ENCODE measurements at places on chromosomes 3 and 15.

DNA sequence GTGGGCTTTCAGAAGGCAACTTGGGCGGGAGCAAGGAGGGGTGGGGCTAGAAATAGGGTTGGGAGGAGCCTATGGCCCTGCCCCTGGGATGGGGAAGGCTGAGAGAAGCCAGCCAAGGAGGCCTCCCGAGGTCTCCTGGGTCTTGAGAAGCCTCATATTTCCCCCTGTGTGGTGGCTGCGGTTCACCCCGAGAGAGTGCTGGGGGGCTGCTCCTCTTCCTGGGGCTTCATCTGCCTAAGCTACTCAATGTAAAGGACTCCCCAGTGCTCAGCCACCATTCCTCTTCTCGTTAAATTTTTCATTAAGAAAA is 174.3 kb downstream of the SMAD6 start:
- no peak overlapping the region for H3K27ac ChIP-seq
- no peaks in the 10 kb centered on the region for H3K27me3 ChIP-seq
- H3K4me3 ChIP-seq = no peak overlapping the region
- H3K36me3 ChIP-seq = no peaks in the 10 kb centered on the region
- no peak for DNase-seq

- no peak overlapping the region for H3K4me3 ChIP-seq
- H3K4me1 ChIP-seq = no peaks in the 10 kb centered on the region
- DNase-seq = peak; percentile 34
- no peak overlapping the region for H3K27ac ChIP-seq
- H3K36me3 ChIP-seq = no peaks in the 10 kb centered on the region
Measured at GRCh38 chr3:170420307-170420821, 1.7 kb downstream of the CLDN11 start.

DNA sequence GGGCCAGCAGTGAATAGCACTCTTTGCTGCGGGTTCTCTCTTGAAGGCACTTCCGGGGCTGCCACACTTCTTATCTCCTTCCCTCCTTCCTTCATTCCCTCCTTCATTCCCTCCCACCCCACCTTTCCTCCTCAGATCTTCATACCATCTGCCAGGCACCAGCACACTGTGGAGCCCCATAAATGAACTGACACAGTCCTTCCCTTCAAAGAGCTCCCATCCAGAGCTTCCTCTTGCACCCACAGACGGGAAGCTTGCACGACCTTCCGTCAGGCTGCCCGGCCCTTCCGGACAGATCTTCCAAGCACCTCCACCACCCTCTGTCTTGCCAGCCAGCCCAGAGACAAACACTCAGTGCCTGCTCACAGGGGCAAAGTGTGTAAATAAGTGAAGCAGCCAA is 65.4 kb upstream of the HERC1 start:
- no peak overlapping the region for H3K27ac ChIP-seq
- H3K36me3 ChIP-seq = no peaks in the 10 kb centered on the region

DNA sequence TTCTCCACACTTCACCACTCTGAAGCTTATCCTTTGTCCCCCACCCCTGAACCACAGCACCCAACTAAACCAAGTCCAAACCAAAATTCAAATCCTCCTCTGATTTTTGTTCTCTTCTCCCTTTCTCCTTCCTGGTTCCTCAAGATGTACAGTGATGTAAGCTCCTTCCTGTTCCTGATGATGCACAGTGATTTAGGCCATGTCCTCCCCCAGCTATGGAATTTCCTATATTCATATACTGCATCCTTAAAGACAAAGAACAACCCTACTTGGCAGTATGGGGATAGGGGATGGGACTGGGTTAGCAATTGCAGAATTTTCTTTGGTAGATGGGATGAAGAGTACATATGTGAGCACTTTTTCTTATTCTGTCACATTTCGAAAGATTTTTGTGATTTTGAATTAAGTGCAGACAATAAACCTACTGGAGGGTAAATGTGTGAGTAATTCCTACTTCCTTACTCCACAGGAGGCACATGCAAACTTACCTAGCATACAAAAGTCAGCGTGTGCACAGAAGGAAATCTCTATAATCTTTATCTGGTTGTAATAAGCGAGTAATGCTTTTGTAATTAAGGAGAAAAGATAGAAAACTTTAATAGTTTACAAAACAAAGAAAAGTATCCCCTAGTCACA is 125.0 kb downstream of the ANO10 start:
- peak; percentile 52 for DNase-seq
- H3K4me3 ChIP-seq = no peak overlapping the region
- no peaks in the 10 kb centered on the region for H3K27me3 ChIP-seq
- peaks cover 8% of the 10 kb centered on the region for H3K4me1 ChIP-seq

DNA sequence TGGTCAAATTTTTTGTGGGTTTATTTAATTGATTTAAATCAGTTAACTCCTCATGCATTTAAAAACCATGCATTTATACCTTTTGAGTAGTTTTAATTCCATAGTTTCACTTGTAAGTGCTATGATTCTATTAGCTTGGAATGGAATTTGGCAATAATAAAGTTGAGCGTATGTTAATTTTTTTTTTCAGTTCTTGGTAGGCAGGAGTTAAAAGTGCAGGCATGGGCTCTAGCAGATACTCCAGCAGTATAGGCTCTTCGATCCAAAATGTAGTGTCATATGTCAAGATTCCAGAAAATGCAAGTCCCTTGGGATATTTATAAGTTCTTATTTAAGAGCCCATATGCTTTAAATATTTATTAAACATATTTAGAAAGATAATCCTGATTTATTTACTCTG is 70.3 kb downstream of the LYSMD4 start:
- H3K4me1 ChIP-seq = no peaks in the 10 kb centered on the region
- H3K27ac ChIP-seq = no peak overlapping the region
- no peaks in the 10 kb centered on the region for H3K27me3 ChIP-seq

DNA sequence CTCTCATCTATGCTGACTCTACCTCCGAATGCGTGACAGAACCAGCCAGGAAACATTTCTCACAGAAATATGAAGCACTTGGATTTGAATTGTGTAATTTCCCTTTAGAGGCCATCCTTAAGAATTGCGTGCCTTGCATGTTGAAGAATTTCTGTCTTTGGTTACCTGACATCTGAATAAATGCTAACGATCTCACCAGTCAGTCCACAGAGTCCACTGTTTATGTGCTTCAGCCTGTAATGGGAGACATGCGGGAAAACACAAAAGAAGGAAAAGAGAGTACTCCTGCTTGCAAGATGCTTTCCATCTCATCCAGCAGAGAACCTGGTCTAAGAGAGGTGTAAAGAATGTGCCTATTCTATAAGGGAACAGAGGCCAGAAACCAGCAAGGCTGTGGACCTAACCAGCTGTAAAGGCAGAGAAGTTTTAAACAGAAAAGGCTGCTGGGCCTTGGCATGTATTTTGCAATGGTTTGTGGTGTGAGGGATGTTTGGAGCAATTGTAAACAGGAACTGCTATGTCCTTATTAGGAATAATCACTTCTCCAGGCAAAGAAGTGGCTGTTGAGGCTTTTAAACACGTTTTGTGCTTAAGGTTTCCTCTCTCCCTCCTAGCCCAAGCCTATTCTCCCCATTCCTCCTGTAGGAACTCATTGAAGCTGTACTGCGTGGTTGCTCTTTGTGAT is 36.4 kb upstream of the BOC start:
- no peak overlapping the region for H3K4me3 ChIP-seq
- no peak for DNase-seq
- no peaks in the 10 kb centered on the region for H3K4me1 ChIP-seq

GRCh38 chr3:155771126-155771525 is 26.3 kb upstream of the PLCH1 start:
- no peak overlapping the region for H3K4me3 ChIP-seq
- no peaks in the 10 kb centered on the region for H3K4me1 ChIP-seq
- no peaks in the 10 kb centered on the region for H3K36me3 ChIP-seq
- H3K27ac ChIP-seq = no peak overlapping the region
- no peak for DNase-seq

GRCh38 chr3:41267975-41268640 is 68.8 kb downstream of the CTNNB1 start:
- H3K27ac ChIP-seq = no peak overlapping the region
- H3K4me3 ChIP-seq = no peak overlapping the region
- H3K36me3 ChIP-seq = no peaks in the 10 kb centered on the region
- DNase-seq = no peak
- no peaks in the 10 kb centered on the region for H3K4me1 ChIP-seq

- no peak for DNase-seq
- peaks cover 7% of the 10 kb centered on the region for H3K4me1 ChIP-seq
- no peaks in the 10 kb centered on the region for H3K27me3 ChIP-seq
- H3K36me3 ChIP-seq = peaks cover 5% of the 10 kb centered on the region
Measured at GRCh38 chr3:48926425-48927392, 8.1 kb downstream of the ARIH2 start.

- no peak for DNase-seq
- no peak overlapping the region for H3K27ac ChIP-seq
- no peaks in the 10 kb centered on the region for H3K36me3 ChIP-seq
- H3K4me1 ChIP-seq = peaks cover 20% of the 10 kb centered on the region
Measured at GRCh38 chr3:116267116-116267515, 178.2 kb downstream of the LSAMP start.

- no peak overlapping the region for H3K27ac ChIP-seq
- no peak overlapping the region for H3K4me3 ChIP-seq
- H3K4me1 ChIP-seq = no peaks in the 10 kb centered on the region
Measured at GRCh38 chr3:5523125-5523524, 335.6 kb downstream of the EDEM1 start.

DNA sequence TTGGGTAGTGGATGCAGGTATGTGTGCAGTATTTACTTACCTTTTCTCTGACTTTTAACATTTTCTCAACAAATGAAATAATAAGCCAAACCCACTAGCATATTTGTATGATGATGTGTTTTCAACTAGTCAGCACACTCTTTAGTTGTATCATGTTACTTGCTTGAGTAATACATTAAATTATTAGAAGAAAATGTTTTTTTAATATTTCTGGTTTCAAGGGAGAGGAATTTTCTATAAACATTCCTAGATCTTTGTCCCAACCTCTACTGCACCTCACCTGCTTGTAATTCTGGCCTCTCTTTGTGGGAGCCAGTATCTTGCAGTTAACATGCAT is 161.8 kb upstream of the CBLB start:
- DNase-seq = no peak
- H3K4me1 ChIP-seq = no peaks in the 10 kb centered on the region
- H3K36me3 ChIP-seq = no peaks in the 10 kb centered on the region

DNA sequence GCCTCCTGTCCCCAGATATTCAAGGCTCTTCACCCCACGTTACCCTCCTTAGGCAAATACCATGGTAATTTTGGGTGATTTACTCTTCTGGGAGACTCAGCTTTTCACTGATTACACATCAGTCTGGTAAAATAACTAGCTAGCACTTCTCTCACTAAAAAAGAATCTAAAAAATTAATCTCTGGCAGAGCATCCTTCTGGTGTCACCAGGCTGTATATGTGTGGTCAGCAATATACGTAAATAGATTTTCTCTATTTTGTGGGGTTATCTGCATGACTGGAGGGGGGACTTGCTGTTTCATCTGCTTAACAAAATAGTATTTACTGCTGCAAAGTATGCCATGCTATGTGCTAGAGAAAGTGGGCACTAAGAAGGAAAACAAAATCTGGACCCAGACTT is 45.1 kb downstream of the LRRC28 start:
- DNase-seq = no peak
- no peak overlapping the region for H3K27ac ChIP-seq
- no peaks in the 10 kb centered on the region for H3K36me3 ChIP-seq
- no peaks in the 10 kb centered on the region for H3K27me3 ChIP-seq
- no peaks in the 10 kb centered on the region for H3K4me1 ChIP-seq
- no peak overlapping the region for H3K4me3 ChIP-seq

DNA sequence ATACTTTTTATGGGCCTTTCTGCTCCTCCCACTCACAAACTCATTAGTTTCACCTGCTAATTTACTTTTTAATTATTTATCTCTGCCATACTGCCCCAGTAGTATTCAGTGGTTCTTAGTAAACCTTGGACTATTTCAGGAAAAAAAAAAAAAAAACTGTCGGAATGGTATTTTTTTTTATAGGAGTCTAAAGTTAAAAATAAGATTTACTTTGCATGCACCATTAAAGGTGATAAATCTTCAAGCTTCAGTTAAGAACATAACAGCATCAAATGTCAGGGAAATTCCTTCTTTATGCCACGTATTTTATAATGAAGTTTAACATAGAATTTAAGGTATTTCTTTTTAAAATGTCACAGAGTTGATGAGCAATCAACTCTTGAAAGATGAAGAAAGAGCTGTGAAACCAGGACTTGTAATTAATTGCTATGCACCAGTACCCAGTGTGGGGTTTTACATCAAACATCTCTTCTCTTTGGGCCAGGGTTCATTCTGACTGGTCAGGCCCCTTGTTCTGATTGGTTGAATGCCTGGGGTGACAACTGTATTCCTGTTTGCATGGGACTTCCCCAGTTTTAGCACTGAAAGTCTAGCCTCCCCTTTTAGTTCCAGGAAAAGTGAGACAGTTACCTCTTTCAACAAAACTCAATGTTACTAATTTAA is 40.3 kb upstream of the PTPRG start:
- no peaks in the 10 kb centered on the region for H3K36me3 ChIP-seq
- H3K4me1 ChIP-seq = no peaks in the 10 kb centered on the region
- DNase-seq = no peak
- no peak overlapping the region for H3K27ac ChIP-seq
- no peaks in the 10 kb centered on the region for H3K27me3 ChIP-seq

DNA sequence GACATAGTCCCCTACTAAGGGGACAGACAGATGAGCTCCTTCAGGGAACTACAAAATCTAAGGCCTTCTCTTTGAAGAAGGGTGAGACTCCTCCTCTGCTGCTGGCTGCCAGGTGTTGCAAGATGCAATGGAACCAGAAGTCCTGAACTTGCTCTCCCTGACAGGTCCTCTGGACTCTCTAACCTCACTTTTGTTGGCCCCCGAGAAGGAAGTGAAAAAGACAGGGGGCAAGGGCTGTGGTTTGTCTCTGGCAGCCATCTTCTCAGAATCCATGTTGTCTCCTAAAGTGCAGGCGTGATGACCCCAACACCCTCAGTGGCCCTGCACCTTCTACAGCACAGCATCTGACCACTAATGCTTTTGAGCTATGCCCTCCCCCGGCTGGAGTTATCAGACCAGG is 292.5 kb downstream of the CHST2 start:
- no peaks in the 10 kb centered on the region for H3K27me3 ChIP-seq
- no peaks in the 10 kb centered on the region for H3K4me1 ChIP-seq
- H3K36me3 ChIP-seq = no peaks in the 10 kb centered on the region
- DNase-seq = no peak

DNA sequence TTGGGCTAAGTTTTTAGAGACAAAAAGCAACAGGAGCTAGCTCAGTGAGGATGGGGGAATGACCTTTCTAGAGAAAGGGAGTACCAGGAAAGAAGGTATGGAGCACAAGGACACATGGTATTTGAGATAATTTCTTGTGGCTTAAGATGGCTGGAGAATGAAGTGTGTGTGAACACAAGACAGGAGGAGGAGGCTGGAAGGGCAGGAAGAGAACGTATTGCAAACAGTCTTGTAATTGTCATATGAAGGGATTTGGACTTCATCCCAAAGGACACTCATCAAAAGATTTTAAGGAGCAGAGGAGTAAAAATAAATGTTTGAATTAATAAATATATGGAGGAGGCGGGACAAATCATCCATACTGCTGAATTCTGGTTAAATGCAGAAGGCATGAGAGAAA is 268.6 kb upstream of the NR2E3 start:
- H3K4me1 ChIP-seq = no peaks in the 10 kb centered on the region
- H3K4me3 ChIP-seq = no peak overlapping the region
- H3K27me3 ChIP-seq = peaks cover 35% of the 10 kb centered on the region
